Cerebellar nuclear complex (tissue), 1 donor: ENCODE measurements at places on chromosomes 2 and 18.

GRCh38 chr18:3623769-3624545 is 174.0 kb downstream of the TGIF1 start:
- no peak for DNase-seq

DNA sequence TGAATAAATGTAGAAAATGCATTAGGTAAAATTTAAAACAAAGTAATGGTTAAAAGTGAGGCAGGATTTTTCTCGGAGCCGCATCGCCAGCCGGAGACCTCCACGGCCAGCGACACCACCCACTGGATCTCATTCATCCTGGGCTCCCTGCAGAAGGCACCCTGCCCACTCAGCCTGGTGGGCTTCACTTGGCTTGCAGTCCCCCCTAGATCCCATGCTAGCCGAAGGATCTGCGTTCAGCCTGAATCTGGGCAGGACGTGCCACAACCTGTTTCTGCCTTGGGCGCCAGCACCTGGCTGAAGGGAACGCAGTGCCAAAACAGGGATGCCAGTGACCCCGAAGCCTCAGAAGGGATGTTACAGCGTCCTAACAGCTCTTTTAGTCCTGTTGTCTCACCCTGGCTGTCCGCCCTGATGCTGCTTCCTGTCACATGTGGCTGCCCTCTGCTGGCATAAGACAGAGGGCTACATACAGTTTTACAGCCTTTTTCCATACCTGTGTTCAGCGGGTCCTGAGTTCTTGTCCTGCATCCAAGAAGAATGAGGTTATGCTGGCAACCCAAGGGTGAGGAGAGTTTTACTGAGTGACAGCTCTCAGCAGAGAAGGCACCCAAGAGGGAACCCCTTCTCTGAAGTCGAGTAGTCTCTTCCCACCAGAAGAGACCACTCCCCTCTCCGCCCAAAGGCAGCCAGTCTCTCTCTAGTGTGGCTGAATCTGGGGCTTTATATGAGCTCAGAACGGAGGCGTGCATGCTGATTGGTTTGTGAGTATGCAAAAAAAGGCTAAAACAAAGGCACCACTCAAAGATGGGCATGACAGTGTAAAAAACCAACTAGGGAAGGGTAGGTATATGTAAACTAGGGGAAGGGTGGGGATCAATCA is 173.1 kb upstream of the GYPC start:
- no peak for DNase-seq

DNA sequence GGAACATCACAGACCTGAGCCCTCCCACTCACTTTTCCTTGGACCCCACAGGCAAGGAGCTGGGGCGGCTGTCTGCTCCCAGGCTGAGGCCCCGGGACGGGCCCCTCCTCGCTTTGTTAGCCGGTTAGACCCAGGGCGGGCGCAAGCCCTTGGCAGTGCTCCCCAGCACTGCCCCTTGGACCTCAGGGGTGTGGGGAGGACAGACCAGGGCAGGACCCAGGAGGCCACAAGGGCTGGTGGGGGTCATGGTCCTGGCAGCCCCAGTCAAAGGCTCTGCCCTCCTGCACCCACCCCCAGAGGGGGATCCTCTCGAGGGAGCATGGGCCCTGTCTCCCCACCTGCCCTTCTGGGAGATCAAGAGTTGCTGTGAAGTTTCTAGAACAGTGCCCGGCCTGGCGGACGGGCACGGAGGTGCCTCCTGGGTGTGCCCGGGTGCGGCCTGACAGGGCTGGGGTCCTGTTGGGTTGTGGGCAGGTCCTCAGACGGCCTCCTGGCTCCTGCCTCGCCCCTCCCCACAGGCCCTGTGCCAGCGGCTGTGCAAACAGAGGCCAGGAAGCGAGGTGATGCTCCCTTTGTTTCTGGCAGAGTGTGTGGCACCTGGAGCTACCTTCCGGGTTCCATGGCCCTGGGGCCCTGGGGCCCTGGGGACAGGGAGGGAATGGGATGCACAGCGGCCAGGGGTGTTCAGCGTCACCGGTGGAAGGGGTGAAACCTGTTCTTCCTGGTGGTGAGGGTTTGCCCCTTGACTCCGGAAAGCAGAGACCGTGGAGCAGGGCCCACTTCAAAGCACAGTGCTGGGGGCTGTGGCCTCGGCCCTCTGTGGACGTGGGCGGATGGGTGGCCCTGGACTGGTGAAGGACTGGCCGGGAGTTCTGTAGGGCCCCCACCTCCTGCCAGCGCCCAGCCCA is 2.9 kb upstream of the GAL3ST2 start:
- DNase-seq, result no peak

GRCh38 chr2:16625759-16626158 is 39.9 kb downstream of the CYRIA start:
- no peak for DNase-seq

- no peak for DNase-seq
These were observed 71.4 kb upstream of the SPOPL start for GRCh38 chr2:138430181-138430580.

DNA sequence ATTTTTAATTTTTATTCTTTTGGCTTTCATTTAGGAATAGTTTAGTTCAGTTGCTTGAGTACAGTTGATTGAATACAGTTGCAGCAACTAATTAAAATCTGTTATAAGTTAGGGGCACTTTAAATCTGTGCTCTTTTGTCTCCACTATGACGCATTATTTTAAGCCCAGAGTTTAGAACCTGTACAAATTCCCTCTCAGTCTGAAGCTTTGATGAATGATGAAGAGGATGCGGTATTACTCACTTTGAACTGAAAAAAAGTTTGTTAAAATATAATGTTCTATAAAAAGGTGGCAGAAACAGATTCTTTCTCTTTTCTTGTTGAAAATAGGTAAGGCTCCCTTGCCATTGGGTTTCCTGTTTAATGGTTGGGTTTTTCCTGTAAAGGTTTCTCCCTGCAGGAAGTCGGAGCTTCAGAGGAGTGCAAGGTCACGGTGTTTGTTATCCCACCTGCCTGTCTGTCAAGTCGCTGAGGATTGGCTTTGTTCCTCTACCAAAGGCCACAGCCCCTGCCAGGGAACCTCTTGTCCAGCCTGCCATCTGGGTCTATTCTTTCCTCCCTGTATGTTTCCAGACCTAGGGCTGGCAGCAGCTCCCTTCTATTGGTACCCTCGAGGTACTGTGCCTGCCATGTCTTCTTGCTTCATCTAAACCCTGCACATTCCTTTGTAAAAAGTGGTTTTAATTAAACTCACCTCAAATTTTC is 43.8 kb upstream of the FN1 start:
- no peak for DNase-seq

- DNase-seq, result no peak
These were observed 15.6 kb downstream of the PLCD4 start for GRCh38 chr2:218623366-218623705.

DNA sequence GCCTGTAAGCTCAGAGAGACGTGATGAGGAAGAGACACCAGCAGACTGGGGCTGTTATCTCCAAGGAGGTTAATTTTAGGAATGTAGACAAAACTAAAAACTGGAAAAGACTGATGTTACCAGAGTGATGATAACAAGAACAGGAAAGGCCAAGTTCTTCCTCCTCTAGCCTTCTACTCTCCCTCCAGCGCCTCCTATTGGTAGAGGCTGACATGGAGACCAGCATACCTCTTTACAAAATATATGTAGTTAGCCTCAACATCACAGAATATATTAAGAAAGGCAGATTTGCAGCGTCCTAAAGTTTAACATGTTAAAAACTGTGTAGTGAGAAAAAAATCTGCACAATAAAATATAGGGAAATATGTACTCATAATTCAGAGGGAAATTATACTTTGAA is 66.0 kb downstream of the TCF4 start:
- DNase-seq, result no peak

DNA sequence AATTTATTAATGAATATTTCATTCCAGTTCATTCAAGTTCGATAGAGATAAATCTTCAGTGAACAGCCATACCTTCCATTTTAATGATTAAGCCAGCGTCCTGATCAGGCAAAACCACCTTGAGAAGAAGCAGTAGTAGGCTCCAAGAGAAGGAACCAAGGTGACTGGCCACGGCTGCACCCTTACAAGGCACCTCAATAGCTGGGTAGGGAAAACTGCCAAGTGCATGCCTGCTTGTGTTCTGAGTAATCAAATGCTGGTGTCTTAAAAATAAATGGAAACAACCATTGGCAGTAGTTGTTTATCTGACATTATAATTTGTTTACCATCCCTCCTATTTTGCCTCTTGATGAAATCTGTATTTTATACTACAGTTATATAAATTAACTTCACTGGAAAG is 10.0 kb upstream of the FEZ2 start:
- no peak for DNase-seq

GRCh38 chr18:40365526-40365925 is 1589.5 kb upstream of the PIK3C3 start:
- DNase-seq, result no peak

GRCh38 chr2:239603411-239604356 is 202.9 kb upstream of the HDAC4 start:
- no peak for DNase-seq

DNA sequence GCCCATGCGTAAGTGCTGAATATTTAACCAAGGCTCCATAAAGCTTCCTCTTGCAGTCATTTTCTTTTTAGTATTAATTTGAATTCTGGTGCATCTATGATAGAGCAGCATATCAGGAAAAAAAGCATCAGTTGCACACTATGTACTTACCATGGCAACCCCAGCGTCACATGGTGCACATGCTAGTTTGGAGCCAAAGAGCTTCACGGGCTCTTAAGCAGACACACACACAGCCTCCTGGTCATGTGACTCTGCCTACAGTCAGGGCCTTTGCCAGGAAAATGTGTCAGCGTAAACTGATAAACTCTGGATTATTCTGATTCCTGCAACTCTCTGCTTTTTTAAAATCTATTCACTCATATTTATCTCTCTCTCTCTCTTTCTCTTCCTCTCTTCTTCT is 30.2 kb downstream of the NYAP2 start:
- DNase-seq, result peak; percentile 33
